ENCODE measurements at places on chromosomes 5 and 9.

DNA sequence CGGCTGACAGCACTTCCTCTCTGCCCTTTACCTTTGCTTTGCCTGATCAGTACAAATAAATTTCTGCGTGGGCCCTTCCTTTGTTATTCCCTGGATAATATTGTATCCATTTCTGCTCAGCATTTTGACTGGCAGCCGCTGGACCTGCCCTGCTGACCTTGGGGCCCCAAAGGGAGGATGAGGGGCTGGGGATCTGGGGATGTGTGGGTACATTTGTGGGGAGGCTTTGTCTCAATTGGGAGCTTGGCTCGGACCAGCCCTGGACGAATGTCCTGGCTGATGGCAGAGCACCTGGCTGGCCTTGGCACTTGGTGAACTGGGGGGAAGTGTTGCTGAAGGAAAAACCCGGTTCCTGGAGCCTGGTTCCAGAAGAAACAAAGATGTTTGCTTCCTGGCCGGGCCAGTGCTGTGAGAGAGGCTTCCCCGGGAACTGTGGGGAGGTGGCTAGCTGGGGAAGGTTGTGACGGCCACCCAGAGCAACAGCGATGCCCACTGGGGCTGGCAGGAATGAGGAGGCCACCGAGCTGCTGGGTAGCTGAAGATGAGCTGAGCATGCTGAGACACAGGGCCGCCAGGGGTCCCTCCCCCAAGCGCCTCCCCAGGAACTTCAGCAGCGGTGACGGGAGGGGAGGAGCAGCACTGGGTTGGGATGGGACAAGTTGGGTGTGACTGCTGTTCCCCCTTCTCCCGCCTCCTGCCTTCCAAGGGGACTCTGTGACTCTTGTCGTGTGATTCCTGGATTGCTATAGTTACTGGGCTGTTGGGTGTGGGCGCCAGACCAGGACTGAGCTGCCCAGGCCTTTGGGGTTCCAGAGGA is 8.4 kb downstream of the LMX1B start:
- DNase-seq = no peak

GRCh38 chr5:115377468-115378217 is 81.2 kb upstream of the CCDC112 start:
- no peak for DNase-seq

- DNase-seq = no peak
These were observed 29.9 kb upstream of the C7 start for GRCh38 chr5:40879163-40879942.

GRCh38 chr5:89628876-89629635 is 746.1 kb upstream of the MEF2C start:
- DNase-seq = no peak

- no peak for DNase-seq
These were observed 804 bp downstream of the MED10 start for GRCh38 chr5:6377582-6377904.

- DNase-seq = no peak
These were observed 136.7 kb downstream of the MPDZ start for GRCh38 chr9:13142776-13143175.

DNA sequence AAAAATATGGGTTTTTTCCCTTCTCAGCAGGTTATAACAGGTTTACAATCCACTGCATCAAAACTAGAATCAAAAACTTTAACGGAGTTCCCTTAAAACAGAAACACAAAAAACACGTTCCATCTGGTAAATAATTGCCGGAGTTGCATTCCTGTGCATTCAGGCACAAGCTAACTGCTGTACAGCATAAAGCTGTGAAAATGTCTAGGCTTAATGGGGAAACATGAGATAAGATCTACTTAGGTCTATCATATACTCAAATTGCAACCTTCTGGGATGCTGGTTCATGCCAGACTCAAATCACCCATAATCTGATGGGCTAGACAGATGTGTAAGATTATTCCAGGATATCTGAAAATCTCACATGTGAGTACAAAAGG is 265.3 kb downstream of the DOCK8 start:
- no peak for DNase-seq

- no peak for DNase-seq
These were observed 49.6 kb downstream of the ZFR start for GRCh38 chr5:32394981-32395380.

DNA sequence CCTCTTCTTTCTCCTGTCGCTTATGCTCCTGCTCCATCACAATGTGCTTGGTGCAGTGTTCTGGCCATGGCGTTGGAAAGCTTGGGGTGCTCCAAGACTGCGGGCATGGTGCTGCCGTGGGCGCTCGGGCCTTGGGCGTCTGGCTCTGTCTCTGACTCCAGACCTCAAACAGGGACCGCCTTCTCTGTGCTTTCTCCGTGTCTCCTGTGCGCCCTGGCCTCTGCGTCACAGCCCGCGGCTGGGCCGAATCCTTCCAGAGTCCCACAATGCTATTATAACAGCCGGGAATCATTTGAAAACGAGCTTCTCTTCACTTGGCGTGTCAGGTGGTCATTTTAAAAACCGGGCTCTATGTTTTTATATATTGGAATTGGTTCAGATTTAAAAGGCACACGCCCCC is 32.4 kb upstream of the PUM3 start:
- DNase-seq = no peak

DNA sequence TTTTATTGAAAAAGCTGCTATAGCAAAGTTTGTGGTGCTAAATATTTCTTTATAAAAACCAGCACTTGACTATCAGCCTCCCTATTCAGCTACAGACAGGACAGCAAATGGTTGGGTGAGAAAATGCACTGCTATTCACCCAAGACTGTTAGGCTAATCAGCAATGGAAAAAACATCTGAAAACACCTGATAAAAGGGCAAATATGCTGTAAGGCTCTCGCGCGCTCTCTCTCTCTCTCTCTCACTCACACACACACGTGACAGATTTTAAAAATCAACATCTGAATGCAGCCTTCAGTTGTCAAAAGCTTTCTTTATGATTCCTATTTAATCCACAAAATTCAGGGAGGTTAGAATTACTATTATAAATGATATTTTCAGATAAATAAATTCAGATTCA is 80.2 kb downstream of the HTR4 start:
- no peak for DNase-seq

- no peak for DNase-seq
These were observed 13.1 kb downstream of the LPCAT1 start for GRCh38 chr5:1510631-1511030.

- DNase-seq = no peak
These were observed 38.9 kb upstream of the SLC2A8 start for GRCh38 chr9:127358023-127358535.

GRCh38 chr5:131610198-131611063 is 24.6 kb downstream of the RAPGEF6 start:
- no peak for DNase-seq

GRCh38 chr9:1964093-1964492 is 51.1 kb upstream of the SMARCA2 start:
- no peak for DNase-seq

DNA sequence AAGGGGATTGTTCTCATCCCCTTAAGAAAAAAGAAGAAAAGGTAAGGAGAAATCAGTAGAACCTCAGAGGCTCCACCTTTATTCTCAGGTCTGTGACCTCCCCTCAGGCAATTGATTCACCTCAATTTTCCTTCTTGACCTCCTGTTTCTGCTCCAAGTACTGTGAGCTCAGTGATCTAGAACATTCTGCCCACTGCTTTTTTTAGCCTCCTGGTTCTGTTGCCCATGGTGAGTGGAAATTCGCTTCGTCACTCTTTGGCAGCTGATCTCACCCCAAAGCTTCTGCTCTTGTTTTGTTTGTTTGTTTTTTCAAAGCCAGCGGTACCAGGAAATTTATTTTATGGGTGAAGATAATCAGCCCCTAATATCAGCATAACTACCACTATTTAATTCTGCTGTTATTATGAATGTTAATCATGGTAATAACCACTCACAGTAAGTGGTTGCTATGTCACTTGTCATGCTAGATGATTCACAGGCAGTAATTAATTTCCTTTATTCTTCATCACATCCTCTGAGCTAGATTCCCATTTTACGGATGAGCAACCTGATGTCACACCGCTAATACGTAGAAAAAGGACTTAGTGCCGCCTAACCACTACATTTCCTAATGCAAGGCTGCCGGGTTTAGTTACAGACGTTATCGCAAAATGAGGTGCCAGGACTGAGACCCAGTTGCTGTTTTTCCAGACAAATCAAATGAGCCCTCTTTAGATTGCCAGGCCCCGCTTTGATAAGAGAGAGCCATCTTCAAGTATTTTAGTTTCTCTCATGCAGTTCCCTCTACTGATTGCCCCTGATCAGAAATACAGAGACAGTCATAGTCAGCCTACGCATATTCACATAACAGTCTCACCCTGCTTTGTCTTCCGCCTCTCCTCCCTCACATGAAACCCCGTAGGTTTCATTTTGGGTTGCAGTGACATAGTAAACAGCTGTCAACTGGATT is 78.2 kb downstream of the CYFIP2 start:
- DNase-seq = no peak

DNA sequence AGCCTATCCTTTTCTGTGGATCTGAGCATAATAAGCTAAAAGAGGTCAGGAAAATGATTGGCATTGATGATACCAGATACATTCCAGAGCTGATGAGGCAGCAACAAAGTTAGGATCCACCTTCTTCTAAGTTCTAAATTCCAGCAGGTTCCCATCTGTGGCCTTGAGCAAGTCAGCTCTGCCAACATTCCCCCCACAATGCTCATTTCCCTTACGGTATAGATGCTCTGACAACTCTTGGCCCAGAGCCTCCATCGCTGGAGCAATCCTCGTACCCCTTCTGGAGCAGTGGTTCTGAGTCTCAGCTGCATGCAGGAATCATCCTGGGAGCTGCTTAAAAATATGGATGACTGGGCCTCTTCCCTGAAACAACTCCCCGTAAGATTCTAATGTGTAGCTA is 78.1 kb downstream of the MED27 start:
- no peak for DNase-seq

DNA sequence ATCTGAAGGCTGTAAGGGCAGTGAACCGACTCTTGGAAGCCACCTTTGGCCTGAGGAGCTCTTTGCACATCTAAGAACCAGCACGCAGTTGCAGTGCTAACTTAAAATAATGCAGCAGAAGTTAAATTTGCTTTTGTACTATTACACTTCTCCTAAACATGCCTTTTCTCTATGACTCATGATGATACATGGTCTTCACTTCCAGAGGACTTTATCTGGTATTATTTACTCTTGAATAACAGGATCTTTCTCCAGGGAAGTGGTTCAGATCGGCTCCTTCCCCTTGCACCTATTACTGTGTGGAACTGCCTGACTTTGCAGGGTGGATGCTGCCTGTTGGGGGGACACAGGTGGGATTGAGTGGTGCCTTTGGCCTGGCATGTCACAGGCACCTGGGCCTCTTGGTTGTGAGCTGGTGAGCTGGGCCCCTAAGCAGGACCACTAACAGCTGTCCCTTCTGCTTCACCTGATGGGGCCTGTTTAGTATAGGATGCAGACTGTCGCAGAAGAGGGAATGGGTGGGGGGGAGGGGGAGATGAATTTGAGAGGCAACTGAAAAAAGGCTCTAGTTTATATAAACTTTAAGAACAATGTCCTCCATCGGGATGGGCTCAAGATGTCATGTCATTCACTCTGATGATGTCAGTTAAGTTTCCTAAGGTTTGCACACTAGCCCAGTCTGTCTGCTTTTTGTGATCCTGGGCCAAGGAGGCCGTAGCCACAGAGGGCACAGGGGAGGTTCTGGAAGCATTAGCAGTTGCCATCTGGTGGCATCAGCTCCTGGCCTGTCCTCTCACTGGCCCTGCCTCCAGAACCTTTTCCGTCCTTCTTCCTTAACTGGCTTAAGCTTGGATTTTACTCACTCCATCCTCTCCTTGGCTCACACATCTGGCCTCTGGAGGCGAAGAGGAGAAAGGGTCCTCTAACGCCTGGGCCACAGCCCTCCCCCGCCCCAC is 33.9 kb upstream of the GABBR2 start:
- DNase-seq = no peak

- no peak for DNase-seq
These were observed 142.4 kb downstream of the C9orf152 start for GRCh38 chr9:110065532-110065931.

- no peak for DNase-seq
These were observed 393.8 kb upstream of the MEF2C start for GRCh38 chr5:89276566-89277305.

DNA sequence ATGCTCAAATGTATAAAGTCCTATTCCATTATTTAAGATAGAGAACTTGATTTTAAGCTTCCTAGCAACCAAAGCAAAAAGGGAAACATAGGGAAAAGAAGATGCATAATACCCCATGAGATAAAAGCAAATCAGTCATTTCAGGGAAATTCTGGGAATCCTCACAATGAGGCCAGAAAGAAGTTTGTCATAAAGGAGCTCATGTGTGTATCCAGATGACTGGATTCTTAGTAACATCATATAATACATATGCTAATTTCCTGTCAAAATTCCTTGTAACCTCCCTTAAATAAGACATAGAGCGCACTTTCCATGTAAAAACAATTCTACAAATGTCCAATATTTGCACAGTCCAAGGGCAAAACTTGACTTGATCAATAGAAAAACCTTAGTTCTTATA is 411.0 kb upstream of the WWC1 start:
- no peak for DNase-seq

DNA sequence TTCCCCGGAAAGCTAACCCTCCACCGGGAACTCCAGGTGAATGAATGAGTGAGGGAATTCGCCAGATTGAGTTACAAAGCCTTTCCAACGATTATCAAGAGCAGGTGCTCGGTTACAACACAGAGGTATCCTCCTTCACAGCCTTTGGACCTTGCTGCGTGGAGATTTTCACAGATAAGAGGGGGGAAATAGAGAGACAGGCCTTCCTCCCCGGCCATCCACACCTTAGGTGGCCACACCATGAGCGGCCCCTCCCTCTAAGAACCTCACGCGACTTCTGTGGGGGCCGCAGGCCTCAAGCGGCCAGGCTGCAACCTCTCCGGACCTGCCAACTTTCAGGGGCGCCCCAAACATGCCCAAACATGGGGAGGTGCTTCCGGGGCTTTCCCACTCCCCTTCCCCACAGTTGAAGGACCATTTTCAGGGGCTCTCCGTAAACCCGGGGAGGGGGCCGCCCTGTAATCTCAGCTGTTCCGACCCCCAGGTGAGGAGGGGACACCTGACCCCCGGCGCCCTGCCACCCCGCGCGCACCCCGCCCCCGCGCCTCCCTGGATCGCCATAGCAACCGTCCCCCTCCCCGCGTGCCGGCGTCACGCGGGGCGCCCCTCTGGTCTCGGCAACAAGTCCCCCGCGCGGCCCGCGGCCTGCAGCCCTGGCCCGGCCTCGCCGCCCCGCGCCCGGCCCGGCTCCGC is 603 bp downstream of the DENND1A start:
- no peak for DNase-seq

GRCh38 chr5:90214991-90215390 is 194.6 kb downstream of the CETN3 start:
- DNase-seq = no peak

- DNase-seq = no peak
These were observed 41.0 kb upstream of the HCN1 start for GRCh38 chr5:45737153-45737552.

- DNase-seq = no peak
These were observed 30.8 kb upstream of the REEP2 start for GRCh38 chr5:138408023-138408422.

- no peak for DNase-seq
These were observed 130.8 kb upstream of the MAN2A1 start for GRCh38 chr5:109558952-109559351.

DNA sequence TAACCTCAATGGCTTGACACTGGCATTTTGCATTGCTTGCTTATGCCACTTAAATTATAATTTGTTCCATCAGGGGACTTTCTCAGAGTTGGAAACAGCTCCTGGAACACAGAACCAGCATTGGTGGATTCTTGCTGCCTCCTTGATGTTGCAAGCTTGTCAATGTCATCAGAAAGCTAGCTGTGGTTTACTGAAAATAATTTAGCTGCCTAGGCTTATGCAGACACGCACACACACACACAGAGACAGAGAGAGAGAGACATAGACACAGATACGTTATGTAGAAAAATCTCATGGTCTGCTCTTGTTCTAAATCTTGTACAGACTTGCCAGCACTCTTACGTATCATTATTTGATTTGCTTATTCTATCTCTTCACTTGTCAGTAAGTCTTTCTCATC is 78.0 kb downstream of the HMHB1 start:
- no peak for DNase-seq
